ENCODE measurements at places on chromosomes 7 and 10. TPM values are rescaled to one million over a fixed set of nuclear protein-coding genes. Genes with fewer than 3 reads are reported as not detected.
A peak's percentile ranks its signal among the peaks of the same experiment; 100 is the strongest.

The ZNF511 gene
- total RNA-seq, result 37.1 TPM

The FAM25C gene
- total RNA-seq, result not detected

The PTPN20 gene
- total RNA-seq, result 0.88 TPM

The RBP3 gene
- not detected for total RNA-seq

DNA sequence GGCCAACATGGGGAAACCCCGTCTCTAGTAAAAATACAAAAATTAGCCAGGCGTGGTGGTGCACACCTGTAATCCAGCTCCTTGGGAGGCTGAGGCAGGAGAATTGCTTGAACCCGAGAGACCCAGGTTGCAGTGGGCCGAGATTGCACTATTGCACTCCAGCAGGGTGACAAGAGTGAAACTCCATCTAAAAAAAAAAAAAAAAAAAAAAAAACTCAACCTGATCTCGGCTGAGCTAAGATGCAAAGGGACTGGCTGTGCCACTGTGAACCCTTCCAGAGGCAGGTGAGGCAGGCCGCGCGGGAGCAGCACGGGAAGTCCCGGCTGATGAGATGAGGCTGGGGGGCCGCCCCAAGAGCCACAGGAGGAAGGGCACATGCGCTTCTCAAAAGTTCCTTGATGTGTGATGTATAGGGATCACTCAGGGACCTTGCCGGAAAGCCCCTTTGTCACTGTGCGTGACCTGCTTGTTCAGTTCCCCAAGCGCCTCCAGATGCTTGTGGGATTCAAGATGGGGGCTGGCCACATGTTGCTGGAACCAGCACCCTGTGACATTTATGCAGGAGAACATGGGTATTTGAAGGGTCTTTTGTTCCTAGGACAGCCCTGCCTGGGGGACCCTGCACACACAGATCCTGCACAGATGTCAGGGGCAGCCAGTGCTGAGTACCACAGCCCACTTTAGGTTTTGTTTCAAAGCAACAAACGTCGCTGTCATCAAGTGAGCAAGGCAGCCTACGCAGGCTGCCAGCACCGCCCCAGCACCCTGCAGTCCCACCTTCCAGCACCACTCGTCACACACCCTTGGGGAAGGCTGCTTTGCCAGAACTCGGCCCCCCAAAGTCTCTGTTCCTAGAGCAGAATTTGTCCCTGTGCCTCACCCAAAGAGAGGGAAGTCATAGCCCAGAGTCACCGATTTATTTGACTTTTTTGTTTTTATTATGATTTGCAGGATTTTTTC is 74.8 kb upstream of the SH2B2 start:
- H3K27ac ChIP-seq, result no peak overlapping the region
- H3K4me1 ChIP-seq, result no peaks in the 10 kb centered on the region
- H3K4me3 ChIP-seq, result no peak overlapping the region
- no peak for DNase-seq

- no peak overlapping the region for H3K4me3 ChIP-seq
- DNase-seq, result no peak
- no peak overlapping the region for H3K27ac ChIP-seq
- no peaks in the 10 kb centered on the region for H3K4me1 ChIP-seq
Observed at GRCh38 chr7:88115258-88115796, 104.5 kb downstream of the SRI start.

- H3K27ac ChIP-seq, result no peak overlapping the region
- H3K36me3 ChIP-seq, result no peaks in the 10 kb centered on the region
- peaks cover 54% of the 10 kb centered on the region for H3K27me3 ChIP-seq
- peaks cover 9% of the 10 kb centered on the region for H3K4me1 ChIP-seq
- peak; percentile 36 for DNase-seq
- H3K4me3 ChIP-seq, result peak overlapping the region; percentile 84
Observed at GRCh38 chr10:22475651-22476600, 130.6 kb downstream of the SPAG6 start.

DNA sequence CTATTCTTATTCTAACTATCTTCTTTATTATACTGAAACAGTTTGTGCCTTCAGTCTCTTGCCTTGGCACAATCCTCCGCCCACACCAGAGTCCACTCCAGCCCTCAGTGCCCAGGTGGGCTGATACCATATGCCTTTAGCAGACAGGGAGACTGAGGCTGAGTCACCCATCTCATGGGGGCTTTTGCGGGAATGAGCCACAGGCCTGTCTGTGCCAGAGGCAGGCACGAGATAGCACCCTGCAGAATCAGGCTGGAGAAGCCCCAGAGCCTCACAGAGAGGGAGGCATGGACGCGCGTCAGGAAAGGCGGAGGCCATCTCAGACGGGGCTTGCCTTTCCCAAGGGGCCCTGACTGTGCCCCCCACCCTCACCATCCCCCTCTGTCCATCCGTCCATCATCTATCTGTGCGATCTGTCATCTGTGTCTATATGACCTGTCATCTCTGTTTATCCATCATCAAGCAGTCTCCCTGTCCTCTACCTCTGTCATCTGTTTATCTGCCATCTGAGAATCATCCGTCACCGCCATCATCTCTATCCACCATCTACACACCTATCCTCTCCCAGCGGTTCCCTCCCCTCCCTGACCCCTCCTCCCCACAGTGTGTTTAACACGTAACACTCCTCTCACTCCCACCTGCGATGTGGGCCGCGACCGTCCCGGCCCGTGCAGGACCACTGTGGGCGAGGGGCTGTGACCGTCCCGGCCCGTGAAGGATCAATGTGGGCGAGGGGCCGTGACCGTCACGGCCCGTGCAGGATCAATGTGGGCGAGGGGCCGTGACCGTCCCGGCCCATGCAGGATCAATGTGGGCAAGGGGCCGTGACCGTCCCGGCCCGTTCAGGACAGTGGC is 7.3 kb upstream of the ADAP1 start:
- no peaks in the 10 kb centered on the region for H3K36me3 ChIP-seq
- H3K27ac ChIP-seq, result no peak overlapping the region
- DNase-seq, result no peak
- peaks cover 2% of the 10 kb centered on the region for H3K27me3 ChIP-seq

DNA sequence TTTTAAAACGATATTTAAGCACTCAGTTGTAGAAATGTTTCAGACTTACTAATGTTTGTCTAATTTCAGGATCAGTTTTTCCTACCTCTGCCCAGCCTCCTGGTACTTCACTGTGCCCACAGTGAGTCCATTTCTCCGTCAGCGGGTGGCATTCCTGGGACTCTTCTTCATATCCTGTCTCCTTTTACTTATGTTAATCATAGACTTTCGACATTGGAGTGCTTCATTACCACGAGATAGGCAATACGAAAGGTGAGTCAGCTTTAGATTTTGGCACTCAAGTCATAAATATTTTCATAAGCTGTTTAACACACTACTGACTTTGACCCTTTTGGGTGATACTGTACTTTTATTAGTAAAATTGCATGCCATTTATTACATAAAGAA is 2.1 kb downstream of the ENTPD7 start:
- H3K36me3 ChIP-seq, result peaks cover 3% of the 10 kb centered on the region
- H3K4me3 ChIP-seq, result no peak overlapping the region
- no peak for DNase-seq
- no peak overlapping the region for H3K27ac ChIP-seq
- H3K4me1 ChIP-seq, result peaks cover 21% of the 10 kb centered on the region
